ENCODE measurements at places on chromosomes 2 and 18.

DNA sequence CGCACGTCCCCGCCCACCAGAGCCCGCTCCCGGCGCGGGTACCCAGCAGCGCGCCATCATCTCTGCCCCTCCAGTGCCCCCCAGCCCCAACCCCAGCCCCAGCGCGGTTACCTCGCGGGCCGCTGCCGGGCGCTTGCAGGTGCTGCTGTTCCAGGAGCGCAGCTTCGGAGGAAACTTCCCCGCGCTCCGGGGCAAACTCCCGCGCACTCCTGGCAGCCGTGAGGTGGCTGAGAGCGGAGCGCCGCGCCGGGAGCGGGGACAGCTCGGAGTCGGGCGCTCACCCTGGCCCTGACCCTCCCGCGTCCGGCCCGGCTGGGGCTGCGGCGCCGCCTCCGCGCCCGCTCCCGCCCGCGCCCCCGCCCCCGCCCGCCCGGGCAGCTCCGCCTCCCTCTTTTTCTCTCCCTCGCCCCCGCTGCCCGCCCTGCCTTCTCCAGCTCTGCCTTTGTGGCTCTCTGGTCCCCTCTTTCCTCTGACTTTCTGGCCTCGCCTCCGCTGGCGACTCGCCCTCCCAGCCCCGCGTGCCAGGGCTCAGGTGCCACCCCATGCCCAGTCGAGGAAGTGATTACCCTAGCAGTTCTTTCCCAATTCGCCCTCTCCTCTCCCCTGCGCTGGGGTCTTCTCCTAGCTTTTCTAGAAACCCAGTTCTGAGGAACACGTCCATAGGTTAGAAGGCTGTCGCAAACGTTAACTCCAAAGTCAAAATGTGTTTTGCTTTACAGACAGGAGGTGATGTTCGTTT lies at the start of gene CHST9:
Gene CHST9, minus strand, starts transcription at position 284 of the 739 bp plus-strand sequence. CDS start 42,499 bp downstream, outside the sequence.
- no peak for DNase-seq

DNA sequence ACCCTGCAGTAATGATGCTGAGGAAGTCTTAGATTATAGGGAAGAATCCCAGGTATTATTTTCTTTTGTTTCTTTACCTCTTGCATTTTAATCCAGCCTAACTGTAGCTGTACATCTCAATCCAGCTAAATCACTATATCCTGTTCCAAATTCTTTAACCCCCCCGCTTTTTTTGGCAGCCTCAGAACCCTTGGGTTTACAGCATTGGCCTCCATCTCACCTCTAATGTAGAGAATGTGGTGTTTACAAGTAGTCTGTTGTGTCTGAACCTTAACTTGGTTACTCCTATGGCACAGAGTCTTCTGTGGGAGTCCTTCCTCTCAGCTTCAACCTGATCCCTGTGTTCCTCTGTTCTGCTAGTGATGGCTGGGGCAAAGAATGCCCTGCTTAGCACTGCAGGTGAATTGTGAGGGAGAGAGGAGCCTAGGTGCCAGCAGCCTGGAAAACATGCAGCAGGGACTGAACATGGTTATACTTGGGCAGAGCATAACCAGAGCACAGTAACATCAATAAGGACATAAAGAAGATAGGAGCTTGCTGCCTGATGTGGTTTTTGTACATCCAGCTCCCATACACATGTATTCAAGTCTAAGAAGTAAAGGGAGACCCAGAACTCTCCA lies 130.2 kb downstream of the FAM124B start:
- DNase-seq, result no peak

DNA sequence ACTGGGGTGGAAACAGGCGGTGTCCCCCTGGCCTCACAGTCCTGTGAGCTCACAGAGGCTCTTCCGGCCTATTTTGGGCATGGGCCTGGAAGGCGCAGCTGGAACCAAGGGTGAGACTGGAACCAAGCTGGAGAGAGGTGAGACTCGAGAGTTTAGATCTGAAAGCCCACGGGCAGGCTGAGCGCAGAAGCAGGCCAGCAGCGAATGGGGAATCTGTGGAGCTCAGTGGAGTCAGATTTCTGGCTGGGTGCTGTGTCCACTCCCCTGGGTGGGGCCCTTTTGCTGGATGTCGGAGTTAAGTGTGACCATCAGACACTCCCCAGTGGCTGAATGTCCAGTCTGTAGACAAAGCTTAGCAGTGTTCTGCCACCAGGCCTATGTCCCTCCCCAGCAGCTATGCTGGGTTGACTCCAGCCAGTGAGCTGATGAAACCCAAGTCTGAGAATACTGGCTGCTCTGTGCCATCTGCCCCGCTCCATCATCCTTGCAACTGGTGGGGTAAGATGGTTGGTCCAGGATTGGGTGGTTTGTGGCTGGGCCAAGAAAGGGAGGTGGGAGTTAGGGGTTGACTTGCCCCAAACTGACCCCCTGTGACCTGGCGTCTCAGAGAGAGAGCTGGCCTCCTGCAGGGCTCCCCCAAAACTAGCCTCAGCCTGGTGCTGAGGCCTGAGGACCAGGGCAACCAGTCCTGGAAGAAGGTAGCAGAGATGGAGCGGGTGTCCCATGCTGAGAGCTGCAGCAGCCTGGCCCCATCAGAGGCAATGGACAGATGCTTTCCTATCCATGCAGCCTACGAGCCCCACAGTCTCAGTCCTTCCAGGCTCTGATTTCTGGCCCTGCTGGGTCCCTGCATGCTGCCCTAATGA lies 34.4 kb downstream of the CYP26B1 start:
- no peak for DNase-seq

DNA sequence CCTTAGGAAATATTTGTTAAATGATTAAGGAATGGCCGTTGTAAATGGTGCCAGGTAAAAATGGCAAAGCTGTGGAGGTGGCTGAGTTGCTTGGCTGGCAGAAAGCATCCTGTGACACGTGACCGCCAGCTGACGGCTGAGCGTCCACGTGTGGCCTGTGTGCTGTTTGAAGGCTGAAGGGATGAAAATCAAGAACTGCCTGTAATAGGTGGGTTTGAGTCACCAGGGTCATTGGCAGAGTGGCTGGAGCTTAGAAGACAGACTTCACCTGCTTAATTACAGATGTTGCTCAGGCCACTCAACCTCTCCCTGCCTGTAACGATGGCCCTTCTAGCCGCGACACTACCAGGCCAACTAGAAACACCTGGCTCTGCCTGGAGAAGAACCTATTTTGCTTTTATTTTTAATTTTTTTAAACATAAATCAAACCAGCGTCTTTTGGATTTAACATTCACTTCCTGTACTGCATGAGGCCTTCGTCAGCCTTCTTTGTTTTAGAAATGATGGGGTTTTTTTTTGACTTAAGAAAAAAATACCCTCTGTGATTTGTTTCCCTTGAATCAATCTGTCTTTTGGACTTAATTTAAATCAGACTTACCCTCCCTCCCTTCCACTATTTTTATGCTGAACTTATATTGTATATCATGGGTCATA lies 206.5 kb downstream of the PRKCE start:
- no peak for DNase-seq

- no peak for DNase-seq
Observed at GRCh38 chr2:45986509-45986908, 310.7 kb upstream of the EPAS1 start.

- no peak for DNase-seq
Observed at GRCh38 chr2:221600388-221600787, 28.3 kb upstream of the EPHA4 start.

GRCh38 chr2:154565433-154565832 lies 133.1 kb upstream of the KCNJ3 start:
- DNase-seq, result no peak

GRCh38 chr2:207688597-207688996 lies 22.8 kb upstream of the CCNYL1 start:
- DNase-seq, result no peak

GRCh38 chr18:40035966-40036365 lies 1919.1 kb upstream of the PIK3C3 start:
- DNase-seq, result no peak

Measured in anterior cingulate cortex (tissue), 58 donors.